G401 (cell line): ENCODE measurements at places on chromosomes 16 and 17. TPM values are rescaled to one million over a fixed set of nuclear protein-coding genes. Genes with fewer than 3 reads are reported as not detected.

DNA sequence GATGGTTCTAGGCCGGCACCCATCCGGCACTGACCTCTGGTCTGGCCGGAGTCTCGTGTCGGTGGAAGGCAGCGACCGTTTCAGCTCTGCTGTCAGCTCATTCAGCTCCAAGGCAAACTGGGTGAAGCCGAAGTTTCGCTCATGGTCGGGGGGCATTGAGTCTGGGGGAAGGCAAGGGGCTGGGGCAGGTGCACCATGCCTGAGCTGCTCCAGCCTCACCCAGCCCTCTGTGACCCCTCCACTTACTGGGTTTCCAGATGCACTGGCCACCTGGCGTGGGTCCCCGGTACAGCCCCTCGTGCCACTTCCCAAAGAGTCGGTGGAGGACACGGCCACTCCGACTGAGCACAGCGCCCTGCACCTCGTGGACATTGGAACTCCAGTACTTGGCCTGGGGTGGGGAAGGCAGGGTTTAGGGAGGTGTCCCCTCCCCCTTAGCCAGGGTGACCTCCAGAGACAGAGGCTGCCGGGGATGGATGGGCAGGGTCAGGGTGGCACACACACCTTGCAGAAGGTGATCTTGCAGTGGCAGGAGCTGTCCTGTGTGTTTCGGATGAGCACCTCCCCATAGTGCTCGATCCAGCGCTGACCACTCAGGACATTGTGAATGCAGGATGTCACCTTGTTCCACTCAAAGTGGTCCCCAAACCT, 12.6 kb downstream of the OSBPL7 start:
- no peak for DNase-seq

- no peak for DNase-seq
These were observed 45.8 kb downstream of the MPRIP start for GRCh38 chr17:17088086-17088485.

Gene TOX3
- not detected in 2 replicates for total RNA-seq

- no peak for DNase-seq
These were observed 3.8 kb downstream of the MARF1 start for GRCh38 chr16:15639061-15639568.

DNA sequence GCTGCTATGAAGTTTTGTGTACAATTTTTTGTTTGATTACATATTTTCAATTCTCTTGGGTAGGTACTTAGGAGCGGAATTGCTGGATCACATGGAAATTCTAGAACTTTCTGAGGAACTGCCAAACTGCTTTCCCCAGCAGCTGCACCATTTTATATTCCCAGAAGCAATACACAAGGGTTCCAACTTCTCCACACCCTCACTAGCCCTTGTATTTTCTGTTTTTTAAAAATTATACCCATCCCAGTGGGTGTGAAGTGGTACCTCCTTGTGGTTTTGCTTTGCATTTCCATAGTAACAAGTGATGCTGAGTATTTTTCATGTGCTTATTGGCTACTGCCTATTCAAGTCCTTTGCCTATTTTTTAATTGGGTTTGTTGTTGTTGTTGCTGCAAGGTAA, 20.9 kb downstream of the NACA2 start:
- DNase-seq: no peak

- DNase-seq: no peak
These were observed 257.4 kb upstream of the IRX5 start for GRCh38 chr16:54673313-54673712.

GRCh38 chr17:7982666-7983065, 19.7 kb upstream of the GUCY2D start:
- DNase-seq: no peak

Gene IL17C
- total RNA-seq: 0.43 TPM in 1 of 2 replicates, not detected in the other

DNA sequence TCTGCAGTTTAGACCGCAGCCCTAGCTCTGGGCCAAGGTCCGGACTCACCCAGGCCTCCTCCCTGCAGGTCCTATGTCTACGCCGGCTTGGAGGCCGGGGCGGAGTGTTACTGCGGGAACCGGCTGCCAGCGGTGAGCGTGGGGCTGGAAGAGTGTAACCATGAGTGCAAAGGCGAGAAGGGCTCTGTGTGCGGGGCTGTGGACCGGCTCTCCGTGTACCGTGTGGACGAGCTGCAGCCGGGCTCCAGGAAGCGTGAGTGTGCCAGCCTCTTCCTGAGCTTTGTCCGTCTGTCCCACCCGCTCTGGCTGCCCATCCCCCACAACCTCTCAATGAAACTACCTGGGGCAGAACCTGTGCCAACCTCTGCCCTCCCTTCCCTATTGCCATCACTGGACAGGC, 20.1 kb downstream of the WSCD1 start:
- DNase-seq: no peak

DNA sequence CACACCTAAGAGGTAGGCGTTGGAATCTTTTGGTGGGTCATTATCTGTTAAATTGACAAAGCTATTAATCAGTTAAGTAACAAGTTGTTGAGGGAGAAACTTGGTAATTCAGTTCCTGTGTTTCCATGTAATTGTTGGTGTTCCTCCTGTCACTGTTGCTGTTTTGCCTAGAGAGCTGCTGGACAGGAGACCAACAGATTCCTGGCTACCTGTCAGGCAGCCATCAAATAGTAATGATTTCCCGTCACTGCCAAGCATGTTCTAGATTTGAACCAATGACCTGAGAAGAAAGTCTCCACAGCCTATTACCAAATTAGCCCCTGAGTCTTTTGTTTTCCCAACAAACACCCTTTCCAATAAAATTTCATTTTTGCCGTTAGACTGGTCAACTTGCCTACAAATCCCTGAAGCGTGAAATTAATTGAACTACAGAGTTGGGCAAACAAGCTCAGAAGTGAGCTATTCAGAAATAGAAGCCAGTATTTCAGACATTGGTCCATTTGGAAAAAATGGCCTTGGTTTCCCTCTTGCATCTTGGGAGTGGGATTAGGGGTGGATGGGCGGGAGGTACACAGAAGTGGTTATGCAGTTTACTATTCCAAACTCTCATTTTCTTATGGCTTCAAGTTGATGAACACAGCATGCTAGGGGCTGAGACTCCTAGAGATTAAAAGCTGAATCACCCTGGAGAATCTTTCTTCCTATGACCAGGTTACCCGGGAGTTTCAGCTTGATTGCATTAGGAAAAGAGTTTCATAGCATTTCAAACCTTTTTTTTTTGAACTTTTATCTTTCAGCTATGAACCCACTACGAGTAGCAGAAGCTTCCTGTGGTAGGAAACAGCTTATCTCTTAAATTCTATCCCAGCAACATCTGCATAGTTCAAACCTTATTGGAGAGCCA, 262.8 kb upstream of the MAF start:
- peak; percentile 80 for DNase-seq

Gene GFER
- total RNA-seq: 41.8 and 51.5 TPM in 2 replicates

Gene CD300LB
- not detected in 2 replicates for total RNA-seq

Gene CCDC57
- 16.6 and 22.1 TPM in 2 replicates for total RNA-seq

- DNase-seq: no peak
These were observed 68.1 kb downstream of the CDRT15 start for GRCh38 chr17:14168582-14168981.

DNA sequence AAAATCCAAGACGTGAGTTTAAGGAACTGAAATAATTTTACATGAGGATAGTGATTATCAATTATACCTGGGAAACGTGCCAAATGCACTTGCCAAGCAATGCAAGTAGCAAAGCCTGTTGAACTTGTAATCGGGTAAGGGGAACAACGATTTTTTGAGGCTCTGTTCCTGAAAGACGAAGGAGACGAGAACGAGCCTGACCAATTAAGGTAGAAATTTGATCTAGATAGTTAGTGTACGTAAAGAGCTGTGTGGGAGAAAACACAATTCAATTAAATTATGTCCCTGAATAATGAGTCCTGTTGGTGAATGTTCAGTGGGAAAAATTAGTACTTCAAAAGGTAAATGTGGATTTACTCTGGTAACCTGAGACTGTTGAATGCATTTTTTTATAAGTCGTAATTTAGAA, 17.7 kb upstream of the KCTD5 start:
- no peak for DNase-seq

GRCh38 chr17:65155622-65156021, 18.5 kb downstream of the RGS9 start:
- no peak for DNase-seq
